ENCODE measurements at places on chromosomes 11 and 22.

GRCh38 chr22:36449596-36450175 is 31.8 kb downstream of the TXN2 start:
- DNase-seq = no peak

- peak; percentile 79 for DNase-seq
Measured at GRCh38 chr11:48055292-48056132, 75.2 kb downstream of the PTPRJ start.

DNA sequence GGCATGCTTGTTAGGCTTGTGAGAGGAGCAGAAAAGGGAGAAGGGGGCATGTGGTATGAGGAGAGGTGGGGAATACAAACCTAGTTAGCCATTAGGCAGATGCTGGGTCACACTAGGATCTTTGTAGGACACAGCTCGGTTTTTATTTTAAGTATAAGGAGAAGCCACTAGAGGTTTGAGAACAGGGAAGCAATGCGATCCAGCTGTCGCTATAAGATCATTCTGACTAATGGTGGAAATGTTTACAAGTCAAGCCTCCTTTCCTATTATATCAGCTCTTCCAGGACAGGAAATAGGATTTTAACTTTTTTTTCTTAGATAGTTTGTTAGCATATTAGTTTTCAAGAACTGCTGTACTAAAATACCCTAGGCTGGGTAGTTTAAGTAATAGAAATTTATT is 609.9 kb downstream of the INSC start:
- DNase-seq = no peak

DNA sequence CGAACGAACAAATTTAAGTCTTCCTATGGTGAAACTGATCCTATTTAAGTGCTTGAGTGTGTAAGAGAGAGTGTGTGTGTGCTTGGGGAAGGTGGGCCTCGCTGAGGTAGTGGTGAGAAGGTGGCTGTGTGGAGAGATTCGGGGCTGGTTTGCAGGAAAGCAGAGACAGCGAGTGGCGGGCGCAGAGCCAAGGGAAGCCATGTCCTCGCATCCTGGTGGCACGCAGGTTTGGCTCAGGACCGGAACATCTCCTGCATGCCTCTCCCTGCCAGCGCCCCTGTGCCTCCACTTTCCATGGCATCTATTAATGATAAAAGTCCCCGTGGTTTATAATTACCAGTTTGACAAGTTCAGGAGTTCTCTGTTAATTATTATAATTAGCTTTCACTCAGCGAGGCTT is 383.1 kb upstream of the CADM1 start:
- DNase-seq = no peak

DNA sequence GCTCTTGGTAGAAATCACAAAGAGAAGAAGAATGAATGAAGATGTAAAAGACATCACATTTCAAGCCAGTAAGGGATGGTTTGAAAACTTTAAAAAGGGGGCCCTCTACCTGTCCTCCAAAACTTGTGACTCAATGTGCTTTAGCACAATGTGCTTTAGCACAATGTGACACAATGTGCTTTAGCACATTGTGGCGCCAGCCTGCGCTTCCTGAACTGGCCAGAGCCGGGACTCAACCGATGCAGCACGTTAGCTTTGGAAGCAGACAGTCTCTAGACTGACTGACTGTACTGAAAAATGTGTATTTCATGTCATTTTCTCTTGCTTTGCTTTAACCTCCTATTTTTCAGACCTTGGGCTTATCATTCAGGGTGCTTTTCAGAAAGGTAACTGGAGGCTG is 63.5 kb downstream of the FAM83F start:
- DNase-seq = peak; percentile 44

- DNase-seq = no peak
Measured at GRCh38 chr11:985406-985805, 51.1 kb downstream of the MUC6 start.

DNA sequence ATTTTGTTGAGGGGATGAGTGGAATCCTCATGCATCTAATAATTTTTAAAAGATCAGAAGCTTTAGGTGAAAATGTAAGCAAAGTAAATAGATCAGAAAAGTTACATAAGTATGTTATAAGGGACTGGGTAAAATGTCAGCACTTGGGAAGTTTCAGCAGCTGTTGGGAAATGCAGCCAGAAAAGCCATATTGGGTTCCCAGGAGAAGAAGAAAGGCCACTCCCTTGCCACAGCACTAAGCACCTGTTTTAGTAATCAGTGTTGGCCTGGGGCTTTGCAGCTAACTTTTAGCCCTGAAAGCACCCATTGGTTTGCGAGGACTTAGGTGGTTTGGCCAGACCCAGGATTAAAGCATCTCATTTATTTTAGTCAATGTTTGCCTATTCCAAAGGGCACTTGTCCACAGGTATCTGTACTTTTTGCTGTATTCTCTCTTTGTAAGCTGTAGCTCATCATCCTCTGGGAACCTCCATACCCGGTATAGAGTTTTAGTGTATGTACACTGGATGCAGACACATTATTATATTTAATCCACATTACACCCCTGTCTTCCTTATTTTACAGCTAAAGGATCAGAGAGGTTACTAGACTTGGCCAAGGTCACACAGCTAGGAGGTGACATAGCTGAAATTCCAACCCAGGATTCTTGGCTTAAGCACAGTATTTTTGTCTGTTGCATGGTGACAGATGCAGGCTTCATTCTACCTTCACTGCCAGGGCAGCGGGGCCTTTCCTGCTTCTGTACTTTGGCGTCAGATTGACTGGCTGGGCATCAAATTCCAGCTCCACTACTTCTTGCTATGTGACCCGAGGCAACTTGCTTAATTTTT is 127.7 kb upstream of the SESN3 start:
- no peak for DNase-seq

DNA sequence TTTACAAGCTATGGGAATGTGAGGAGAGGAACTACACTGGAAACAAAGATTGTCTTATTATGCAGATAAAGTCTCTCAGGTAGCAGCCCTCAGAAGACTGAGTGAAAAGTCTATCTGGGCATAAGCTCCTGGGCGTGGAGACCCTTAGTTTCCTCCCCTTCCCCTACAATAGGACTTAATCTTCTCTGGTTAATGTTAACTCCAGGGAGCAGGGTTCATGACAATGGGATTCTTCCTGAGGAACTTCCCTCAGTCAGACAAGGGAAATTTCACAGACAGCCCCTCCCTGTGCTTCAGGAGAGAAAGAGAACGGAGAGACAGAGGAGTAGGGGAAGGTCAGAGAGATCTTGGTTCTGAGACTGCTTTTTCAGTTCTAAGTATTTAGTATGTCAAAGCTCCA is 1428.6 kb downstream of the LRRC4C start:
- DNase-seq = no peak

GRCh38 chr22:24594569-24595120 is 1.8 kb upstream of the LRRC75B start:
- DNase-seq = no peak

GRCh38 chr22:29028468-29028867 is 33.2 kb downstream of the C22orf31 start:
- no peak for DNase-seq

DNA sequence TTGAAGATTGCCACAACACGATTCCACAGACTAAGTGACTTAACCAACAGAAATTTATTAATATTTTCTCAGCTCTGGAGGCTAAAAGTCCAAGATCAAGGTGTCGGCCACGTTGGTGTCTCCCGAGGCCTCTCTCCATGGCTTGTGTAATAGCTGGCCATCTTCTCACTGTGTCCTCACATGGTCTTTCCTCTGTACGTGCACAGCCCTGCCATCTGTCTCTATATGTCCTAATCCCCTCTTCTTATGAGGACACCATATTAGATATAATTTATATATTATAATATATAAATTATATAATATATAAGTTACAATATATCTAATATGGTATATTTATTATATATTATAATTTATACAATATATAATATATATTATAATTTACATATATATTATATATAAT is 25.1 kb upstream of the SCGB1A1 start:
- no peak for DNase-seq

GRCh38 chr11:76166314-76166713 is 40.0 kb downstream of the WNT11 start:
- DNase-seq = peak; percentile 58

DNA sequence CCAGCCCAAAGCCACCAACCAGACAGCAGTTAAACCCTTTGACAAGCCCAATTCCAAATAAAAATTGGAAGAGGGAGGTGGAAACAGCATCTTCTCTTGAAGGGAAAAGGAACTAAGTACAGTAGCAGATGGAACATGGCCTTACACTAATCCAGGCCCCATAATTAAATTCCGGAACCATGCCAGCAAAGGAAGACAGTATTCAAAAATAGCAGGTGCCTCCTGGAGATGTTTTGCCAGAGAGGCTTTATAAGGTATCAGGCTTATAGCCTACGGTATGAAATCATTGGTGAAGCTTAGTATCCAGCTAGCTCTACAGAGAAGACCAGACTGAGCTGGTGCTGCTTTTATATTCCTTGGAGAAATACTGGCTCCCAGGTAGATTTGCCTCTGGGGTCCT is 344.1 kb upstream of the API5 start:
- no peak for DNase-seq

DNA sequence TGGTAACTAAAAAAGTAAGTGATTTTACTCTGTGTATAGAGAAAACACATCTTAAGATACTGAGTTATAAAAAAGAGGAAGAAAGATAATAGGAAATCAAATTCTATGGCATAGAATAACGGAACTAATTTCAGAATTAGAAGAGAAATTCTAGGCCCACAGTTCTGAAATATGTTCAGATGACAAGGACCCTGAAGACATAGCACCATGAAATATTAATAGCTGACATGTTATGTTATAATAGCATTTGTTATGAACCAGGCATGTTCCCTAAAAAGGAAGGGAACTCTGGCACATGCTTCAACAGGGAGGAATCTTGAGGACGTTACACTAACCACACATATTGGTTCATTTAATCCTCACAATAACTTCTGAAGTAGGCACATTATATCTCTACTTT is 32.7 kb downstream of the PRDM10 start:
- DNase-seq = no peak

DNA sequence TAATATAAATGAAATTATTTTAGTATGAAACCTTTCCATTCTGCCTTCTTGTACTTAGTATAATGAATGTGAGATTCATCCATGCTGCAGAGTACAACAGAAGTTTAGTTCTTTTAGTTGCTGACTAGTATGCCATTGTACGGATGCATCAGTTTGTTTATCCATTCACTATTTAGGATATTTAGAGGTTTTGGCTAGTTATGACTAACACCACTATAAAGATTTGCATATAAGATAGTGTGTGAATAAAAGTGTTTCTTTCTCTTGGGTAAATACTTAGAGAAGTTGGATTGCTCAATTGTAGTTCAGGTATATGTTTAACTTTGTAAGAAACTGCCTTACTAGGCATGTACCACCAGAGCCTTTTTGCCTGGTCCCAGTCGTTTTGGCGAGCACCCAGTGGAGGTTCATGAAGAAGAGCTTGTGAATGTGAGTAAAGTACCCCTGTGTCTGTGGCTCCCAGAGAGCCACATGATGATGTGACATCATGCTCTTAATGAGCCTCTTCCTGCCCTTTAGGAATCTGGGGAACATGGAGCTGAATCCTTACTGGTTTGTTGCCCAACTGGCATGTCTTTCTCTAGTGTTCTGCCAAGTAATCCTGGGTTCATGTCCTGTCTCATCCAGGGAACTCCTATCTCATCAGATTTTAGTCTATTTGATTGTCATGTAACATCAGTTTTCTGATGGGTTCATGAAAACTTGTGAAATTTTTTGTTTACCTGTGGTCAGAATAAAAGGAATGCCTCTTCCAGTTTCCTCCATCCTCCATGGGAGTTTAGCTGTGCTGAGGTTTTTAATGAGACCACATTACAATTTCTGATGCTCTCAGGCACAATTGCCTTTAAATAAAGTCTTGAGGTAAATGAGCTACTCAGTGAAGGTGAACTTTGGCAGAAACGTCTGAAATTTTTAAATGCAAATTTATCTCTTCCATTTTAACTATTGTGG is 234.8 kb downstream of the CASP12 start:
- no peak for DNase-seq

GRCh38 chr11:13775471-13775870 is 107.0 kb downstream of the FAR1 start:
- no peak for DNase-seq

DNA sequence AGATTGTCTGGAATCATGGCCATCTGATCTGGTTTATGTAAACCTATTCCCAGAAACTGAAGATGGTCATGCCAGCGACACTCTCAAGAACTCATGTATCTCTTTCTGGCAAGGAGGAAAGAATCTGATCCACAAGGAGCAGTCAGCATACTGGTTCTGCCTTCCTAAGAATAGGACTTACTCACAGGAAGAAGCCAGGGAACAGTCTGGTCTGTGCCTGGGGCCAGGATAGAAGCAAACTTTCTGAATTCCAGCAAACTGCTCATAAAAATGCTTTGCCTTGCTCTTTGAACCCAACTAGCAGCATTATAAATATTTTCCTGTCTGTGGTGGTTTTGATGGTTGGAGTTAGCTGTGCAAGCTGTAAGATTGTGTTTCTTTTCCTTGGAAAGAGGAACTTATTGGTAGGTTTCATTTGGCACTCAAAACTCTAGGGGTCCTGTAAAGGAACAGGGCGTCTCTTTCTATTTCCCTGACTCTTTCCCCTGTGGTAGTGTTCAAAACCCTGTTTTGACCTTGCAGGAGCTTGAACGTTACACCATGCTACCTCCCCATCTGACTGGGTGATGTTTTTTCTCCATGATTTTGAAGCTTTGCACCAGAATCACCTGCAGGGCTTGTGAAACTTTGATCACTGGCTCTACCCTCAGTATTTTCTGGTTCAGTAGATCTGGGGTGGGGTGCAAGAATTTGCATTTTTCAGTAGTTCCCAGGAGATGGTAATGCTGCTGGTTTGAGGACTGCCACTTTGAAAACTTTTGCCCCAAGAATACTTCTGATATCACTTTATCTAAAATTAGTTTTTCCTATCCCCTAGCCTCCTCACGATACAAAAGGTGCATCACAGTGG is 627.8 kb upstream of the ANO5 start:
- DNase-seq = no peak

DNA sequence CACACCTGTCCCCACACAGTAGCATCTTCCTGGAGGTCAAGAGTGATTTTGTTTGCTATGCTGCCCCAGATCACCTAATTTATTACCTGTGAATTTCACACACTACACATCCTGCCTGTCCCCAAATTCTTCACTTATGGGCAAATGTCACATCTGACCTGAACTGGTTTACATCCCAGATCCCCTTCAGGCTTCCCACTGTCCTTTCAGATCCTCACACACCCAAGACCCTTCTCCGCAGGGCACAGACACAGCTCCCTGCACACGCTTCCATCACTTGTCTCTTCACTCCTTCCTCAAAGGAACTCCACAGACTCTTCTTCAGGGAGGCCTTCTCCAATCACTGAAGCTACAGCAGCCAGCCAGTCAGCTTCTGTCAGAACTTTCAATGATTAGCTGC is 118.7 kb upstream of the IGLL5 start:
- DNase-seq = peak; percentile 2

- no peak for DNase-seq
Measured at GRCh38 chr11:116275635-116276034, 497.2 kb downstream of the BUD13 start.

DNA sequence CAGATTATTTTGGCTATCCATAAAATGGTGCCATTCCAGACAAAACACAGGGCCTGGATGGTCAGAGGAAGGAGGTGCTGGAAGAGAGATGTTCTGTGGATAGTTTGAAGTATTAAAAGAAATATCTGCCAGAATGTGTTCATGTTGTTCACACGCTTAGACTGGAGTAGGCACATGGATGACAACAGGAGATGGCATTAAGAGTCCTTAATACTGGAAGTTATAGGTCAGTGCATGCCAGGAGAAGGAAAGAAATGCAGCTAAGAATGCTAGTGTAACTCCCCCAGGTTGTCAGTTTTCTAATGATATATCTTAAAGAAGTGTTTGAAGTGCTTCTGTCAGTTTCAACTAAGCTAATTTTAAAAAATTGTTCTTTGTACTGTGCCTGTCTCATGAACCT is 20.2 kb downstream of the KREMEN1 start:
- DNase-seq = no peak
